ENCODE measurements at places on chromosomes 12 and 14. TPM values are rescaled to one million over a fixed set of nuclear protein-coding genes. Genes with fewer than 3 reads are reported as not detected.

- no peak for DNase-seq
Measured at GRCh38 chr12:10354502-10354901, 35.3 kb downstream of the KLRK1 start.

DNA sequence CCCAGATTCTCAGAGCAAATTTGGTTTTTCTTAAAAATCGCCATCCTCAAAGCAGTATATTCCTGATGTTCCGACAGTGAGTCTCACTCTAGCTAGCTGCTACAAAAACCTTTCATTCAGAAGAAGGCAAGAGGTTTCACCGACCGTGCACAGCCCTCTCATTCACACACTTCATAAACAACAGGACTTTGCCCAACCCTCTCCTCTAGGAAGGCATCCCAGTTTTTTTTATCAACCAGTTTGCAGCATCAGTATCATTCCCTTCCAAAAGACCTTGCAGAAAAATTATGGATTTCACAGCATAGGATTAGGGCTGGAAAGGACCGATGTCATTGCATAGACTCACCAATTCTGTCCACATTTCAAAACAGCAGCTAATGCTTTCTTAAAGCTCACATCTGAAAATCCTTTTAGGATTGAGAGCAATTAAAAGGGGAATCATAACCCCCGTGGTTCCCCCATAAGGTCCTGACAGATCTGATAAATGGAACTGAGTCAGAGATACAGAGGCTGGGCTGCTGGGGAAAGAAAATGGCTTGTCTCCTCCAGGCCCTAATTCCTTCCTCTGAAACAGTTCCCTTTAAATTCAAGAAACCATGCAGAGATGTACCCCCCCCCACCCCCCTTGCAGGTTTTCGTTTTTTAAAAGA, 597 bp downstream of the SVOP start:
- DNase-seq, result no peak

- DNase-seq, result no peak
Measured at GRCh38 chr12:110943373-110943772, 23.0 kb upstream of the MYL2 start.

GRCh38 chr12:132154941-132155770, 10.9 kb downstream of the NOC4L start:
- DNase-seq, result no peak

- DNase-seq, result no peak
Measured at GRCh38 chr14:31965071-31965734, 111.9 kb upstream of the ARHGAP5 start.

DNA sequence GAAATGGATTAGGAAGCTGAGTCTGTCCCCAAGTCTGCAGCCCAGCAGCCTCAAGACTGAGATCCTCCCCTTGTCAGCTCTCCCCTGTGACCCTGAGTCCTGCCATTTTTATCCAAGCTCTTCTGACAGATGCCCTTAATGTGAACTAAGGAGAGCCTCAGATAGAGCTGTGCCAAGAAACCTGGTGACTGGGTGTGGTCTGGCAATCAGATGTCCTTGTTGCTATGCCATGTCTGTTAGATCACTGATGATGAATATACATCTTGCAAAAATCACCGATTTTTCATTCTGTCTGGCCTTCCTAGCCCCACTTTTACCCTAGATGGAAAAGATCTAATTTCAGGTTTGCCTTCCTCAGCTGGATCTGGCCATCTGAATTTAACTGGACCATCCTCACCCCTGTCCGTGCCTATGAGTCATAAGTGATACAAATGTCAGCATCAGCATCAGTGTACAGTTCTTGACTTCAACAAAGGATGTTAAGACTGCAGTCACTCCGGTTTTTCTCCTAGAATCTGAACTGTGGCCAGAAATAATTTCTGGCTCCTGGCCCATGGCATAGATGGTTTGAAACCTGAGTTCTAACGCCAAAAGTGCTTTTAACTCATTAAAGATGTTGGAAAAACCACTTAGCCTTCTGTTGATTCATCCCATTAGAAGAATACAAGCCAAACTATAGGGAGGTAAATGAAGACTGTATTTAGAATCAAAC, 61.2 kb upstream of the GRIP1 start:
- no peak for DNase-seq

GRCh38 chr12:16553457-16553856, 52.5 kb downstream of the LMO3 start:
- DNase-seq, result no peak

DNA sequence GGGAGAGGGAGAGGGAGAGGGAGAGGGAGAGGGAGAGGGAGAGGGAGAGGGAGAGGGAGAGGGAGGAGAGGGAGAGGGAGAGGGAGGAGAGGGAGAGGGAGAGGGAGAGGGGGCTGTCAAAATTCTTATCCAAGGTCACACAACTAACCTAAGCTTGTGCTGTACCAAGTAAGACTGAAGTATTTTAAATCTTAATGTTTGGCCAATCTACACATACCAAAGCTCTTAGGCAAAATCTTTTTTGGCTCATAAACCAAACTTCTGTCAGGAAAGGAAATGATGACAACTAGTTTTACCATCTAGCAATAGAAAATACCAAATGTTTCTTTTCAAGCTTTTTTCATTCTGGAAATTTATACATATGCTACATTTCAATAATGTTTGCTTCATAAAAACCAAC, 33.8 kb downstream of the CCDC38 start:
- DNase-seq, result no peak

GRCh38 chr14:37023875-37024565, 148.4 kb downstream of the SLC25A21 start:
- no peak for DNase-seq

GRCh38 chr12:94699801-94700200, 49.4 kb upstream of the TMCC3 start:
- no peak for DNase-seq

GRCh38 chr12:118633071-118633470, 256.7 kb downstream of the SUDS3 start:
- DNase-seq, result no peak

DNA sequence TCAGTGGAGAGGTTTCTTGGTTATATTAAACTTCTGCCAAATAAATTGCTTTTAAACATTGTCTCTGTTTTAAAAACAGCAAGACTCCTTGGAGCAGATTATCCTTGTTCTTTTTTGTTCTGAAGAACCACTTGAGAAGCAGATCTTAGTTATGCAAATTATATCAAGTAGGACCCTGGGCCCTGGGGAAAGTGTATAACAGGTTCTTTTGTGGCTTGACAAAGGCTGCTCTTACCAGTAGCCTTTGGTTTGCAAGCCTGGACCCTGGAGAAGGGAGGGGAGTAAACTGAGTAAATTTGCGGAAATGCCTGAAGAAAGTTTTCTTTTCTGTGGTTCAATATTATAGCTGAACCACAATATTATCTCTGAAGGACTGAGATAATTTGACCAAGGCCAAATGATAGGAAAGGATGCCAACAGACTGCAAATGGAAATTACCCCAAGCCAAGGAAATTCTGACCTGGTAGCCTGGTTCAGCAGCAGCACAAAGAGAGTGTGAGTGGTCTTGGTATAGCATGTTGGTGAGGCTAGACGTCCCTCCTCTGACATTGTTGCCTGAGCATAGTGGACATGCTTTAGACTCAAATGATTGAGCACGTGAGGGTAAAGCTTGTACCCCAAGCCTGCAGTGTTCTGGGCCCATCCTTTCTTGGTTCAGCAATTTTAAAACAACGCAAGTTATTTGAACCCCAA, 30.4 kb upstream of the SIX1 start:
- no peak for DNase-seq

GRCh38 chr14:89445273-89445973, 28.4 kb upstream of the FOXN3 start:
- no peak for DNase-seq

- DNase-seq, result no peak
Measured at GRCh38 chr12:20017802-20018201, 350.5 kb upstream of the PDE3A start.

The EMP1 gene
- 680 TPM for total RNA-seq

The KCNMB4 gene
- 0.52 TPM for total RNA-seq

The RPGRIP1 gene
- not detected for total RNA-seq

The SIX1 gene
- total RNA-seq, result not detected

The CSRP2 gene
- 13.1 TPM for total RNA-seq

The EIF2S3B gene
- 0.46 TPM for total RNA-seq
